ENCODE measurements at places on chromosomes 5 and 9.

DNA sequence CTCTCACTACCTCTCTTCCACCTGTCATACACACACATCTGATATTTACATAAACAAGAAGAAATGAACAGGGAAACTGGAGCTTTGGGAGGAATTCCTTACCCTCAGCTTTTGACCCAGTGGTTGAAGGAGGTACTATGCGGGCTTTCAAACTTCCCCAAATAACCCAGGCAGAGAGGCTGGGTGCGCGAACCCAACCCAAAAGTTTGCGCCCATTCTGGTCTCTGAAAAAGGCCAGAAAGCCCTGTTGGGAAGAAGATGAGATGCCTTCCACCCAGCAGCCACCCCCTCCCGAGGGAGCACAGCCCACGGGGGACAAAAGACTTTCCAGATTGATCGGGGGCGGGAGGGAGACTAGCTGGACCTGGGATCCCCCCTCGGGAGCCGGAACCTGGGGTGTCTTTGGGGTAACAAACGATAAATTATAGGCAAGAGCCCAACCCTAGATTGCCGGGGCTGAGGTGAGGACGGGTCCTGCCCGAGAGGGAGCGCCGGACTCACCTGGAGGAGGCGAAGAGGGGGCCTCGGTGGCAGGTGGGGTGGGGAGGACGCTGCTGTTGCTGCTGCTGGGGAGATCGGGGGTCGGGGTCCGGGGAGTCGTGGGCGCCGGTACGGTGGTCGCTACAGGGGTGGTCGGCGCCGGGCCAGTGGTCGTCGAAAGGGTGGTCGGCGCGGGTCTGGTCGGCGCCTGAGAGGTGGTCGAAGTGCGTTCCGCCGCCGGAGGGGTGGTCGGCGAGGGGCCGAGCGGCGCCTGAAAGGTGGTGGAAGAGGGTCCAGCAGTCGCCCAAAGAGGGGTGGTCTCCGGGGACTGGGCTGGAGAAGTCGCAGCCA lies 798 bp downstream of the MEGF9 start:
- no peak for DNase-seq

GRCh38 chr9:123725389-123725788 lies 204.5 kb downstream of the DENND1A start:
- no peak for DNase-seq

DNA sequence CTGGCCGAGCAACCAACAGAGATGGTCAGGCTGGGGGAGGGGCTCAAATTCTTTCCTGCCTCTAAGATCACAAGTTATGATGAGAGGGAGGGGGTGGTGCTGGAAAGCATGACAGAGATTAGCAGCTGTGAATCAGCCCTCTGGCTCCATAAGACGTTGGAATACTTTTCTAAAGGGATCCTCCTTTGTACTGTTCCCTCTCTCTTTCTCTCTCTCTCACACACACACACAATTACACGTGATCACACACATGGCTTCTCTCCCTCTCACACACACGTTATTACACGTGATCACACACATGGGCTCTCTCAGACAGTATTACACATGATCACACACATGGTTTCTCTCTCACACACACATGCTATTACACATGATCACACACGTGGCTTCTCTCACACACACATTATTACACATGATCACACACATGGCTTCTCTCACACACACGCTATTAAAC lies at the start of gene SLC45A2:
SLC45A2 (minus strand) TSS at position 23 of the 454 bp plus-strand sequence. CDS start 110 bp downstream, outside the sequence.
- no peak for DNase-seq

DNA sequence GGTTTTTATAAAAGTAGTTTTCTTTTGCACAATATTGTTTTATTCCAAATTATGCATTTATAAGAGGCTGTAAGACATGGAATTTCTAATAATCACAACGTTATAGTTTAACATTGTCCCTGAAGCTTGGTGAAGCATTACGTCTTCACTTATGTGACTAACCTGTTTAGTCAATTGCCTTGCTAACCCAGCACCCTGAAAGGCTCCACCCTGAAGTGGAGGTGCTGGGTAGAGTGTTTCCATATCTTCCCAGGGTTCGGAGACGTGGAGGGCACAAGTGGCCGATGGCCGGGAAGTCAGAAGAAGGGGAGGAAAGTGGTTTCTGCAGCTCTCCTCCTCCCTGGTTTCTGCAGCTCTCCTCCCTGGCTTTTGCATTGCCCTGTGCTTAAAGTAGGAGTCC lies 83.4 kb downstream of the TRIO start:
- no peak for DNase-seq

GRCh38 chr5:137218896-137219295 lies 280.2 kb downstream of the SPOCK1 start:
- no peak for DNase-seq

DNA sequence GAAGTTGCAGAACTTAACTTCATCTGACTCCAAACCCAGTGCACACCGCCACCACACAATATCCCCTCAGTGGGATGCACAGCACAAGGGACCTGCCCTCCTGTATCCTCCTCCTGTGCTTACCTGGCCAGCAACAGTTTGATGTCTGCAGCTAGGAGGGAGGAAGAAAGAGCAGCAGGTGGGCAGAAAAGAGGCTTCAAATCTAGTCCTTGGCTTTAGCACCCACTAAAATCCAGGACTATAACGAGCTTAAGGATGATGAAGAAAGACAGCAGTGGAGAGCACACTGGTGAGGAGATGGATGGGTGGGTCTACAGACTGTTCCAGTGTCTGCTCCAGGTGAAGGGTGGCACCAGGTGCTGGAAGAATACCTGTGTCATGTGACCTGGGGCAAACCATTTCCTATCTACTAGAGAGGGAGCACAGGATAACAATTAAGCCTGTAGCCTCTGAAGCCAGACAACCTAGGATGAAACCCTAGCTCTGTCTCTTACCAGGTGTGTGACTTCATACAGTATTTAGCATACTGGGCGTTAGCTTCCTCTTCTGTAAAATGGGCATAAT lies 100.0 kb downstream of the SH3TC2 start:
- no peak for DNase-seq

GRCh38 chr5:168755548-168756093 lies 176.5 kb upstream of the PANK3 start:
- DNase-seq: no peak

- no peak for DNase-seq
Observed at GRCh38 chr9:82598241-82599039, 464.5 kb downstream of the RASEF start.

- DNase-seq: no peak
Observed at GRCh38 chr9:114031037-114031630, 47.0 kb downstream of the AMBP start.

GRCh38 chr9:34372467-34373011 lies 4.2 kb downstream of the MYORG start:
- DNase-seq: no peak

- DNase-seq: no peak
Observed at GRCh38 chr9:93245437-93245970, 61.6 kb downstream of the WNK2 start.

DNA sequence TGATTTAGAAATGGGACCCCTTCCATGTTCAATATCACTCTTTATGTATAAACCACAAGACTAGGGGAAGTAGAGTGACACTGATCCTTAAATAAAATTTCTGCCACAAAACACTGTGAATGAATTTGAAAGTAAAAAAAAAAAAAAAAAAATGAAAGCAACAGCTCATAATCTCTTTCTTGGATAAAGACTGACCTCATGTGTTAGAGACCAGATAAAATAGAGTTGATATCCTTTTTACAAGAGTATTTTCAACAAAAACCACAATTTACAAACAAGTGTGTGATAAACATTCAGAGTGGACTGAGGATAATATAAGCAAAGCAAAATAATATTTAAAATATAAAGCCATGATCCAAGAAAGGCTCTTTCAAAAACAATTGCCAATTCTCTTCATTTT lies 180.2 kb downstream of the FBXL17 start:
- no peak for DNase-seq

- DNase-seq: no peak
Observed at GRCh38 chr5:43225649-43226245, 33.7 kb downstream of the NIM1K start.

GRCh38 chr5:96149546-96149945 lies 187.9 kb upstream of the ELL2 start:
- no peak for DNase-seq

DNA sequence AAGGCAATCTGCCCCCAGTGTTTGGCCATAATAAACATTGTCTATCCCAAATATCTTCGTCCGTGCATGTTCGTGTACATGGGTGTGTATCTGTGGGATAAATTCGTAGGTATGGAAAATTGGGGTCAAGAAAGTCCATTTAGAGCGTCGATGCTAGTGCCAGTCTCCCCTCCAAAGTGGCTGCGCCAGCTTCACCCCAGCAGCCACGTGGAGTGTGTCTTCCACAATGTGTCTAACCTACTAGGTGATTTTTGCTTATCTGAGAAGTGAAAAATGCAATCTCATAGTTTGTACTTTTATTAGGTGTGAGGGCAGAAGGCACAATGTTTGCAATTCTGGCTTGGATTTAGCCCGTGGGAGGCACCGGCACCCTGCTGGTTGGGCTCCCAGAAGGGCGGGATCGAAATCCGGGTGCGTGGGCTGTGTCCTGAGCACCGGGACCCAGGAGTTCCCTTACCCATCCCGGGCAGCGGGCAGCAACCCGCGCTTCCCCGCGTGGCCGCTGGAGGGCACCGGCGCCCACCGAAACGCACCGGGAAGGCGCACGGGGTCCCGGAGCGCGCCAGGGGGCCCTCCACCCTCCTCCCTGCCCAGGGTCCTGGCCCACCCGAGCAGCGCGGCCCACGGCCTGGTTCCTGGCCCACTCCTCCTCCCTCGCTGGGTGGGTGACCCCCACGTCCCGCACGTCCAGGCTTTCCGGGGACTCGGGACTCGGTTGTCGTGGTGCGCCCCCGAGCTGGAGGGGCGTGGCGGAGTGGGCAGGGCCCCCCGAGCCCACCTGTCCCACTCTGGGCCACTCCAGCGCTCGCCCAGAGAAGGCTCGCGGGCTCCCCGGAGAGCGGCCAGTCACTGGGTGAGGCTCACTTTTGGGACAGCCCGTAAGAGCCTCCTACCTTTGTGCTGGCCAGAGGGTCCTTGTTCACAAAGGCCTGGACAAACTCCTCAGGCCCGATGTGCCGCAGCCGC lies 55.4 kb upstream of the RNF130 start:
- DNase-seq: no peak

DNA sequence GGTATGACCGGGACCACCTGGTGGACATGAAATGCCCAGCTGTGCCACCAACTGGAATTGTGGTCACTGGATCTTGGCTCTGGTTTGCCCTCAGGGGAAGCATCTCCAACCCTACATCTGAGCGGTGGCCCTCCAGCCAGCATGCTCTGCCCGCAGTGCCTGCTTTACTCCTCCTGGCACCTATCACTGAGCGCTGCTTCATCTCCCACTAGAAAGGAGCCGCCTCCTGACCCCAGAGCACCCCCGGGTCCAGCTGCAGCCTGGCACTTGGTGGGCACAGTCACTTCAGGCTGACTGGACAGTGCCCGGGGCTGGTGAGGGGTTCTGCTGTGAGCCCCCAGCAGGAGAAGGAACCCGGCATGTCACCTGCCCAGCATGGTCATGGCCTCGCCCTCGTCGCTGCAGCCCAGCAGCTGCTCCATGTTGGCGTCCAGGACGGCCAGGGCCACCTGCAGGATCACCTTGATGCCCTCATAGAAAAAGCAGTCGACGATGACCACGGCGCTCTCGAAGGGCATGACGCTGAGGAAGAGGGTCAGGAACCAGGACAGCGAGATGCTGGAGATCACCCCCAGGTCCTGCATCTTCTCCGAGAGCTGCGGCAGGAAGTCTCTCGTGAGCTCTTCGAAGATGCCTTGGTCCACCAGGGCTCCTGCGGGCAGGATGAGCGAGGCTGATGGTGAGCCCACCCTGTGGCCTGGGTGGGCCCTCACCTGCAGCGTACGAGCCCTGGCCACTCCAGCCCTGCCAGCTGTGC lies 16.1 kb upstream of the MRNIP start:
- DNase-seq: no peak

- no peak for DNase-seq
Observed at GRCh38 chr5:78287833-78288232, 6.7 kb downstream of the AP3B1 start.

DNA sequence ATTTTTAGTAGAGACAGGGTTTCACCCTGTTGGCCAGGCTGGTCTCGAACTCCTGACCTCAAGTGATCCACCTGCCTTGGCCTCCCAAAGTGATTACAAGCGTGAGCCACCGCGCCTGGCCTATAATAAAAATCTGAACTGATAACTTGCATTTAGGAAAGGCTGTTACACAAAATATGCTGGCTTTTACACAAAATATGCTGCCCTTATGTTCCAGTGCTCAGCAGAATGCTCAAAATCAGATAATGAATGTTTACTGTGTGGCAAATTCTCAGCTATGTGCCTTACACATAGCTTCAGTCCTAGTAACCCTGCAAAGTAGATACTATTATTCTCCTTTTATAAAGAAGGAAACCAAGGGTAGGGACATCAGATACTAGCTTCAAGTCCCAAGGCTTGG lies 141.3 kb upstream of the MSX2 start:
- DNase-seq: no peak

GRCh38 chr9:134559013-134559412 lies 82.6 kb upstream of the COL5A1 start:
- DNase-seq: no peak

Measured in CMK (cell line).